ENCODE measurements at places on chromosomes 6 and 20. TPM values are rescaled to one million over a fixed set of nuclear protein-coding genes. Genes with fewer than 3 reads are reported as not detected.

Gene ZFP57
- 0.30 TPM for total RNA-seq

Gene MAP7
- 1.3 TPM for total RNA-seq

Gene LRRC1
- total RNA-seq, result 6.1 TPM

Gene EFCAB8
- total RNA-seq, result not detected

Gene NKX2-2
- not detected for total RNA-seq

Gene SLC22A16
- not detected for total RNA-seq

Gene PGBD1
- total RNA-seq, result 1.8 TPM

Gene FRS3
- total RNA-seq, result 2.6 TPM

Gene ZC3H12D
- total RNA-seq, result 0.30 TPM

Gene PAX1
- total RNA-seq, result not detected

Gene ECT2L
- 3.5 TPM for total RNA-seq

Gene SLC13A3
- 0.37 TPM for total RNA-seq

Gene CDH22
- 4.4 TPM for total RNA-seq

Gene ZBTB46
- total RNA-seq, result 12.2 TPM

Gene PROKR2
- total RNA-seq, result not detected

Gene GLP1R
- 5.8 TPM for total RNA-seq

Gene SLC17A9
- total RNA-seq, result 1.3 TPM

Gene HLA-DOB
- not detected for total RNA-seq

Gene PLCG1
- total RNA-seq, result 24.1 TPM

Gene SFTA2
- not detected for total RNA-seq

Gene SNRPB
- 78.7 TPM for total RNA-seq

Gene CLVS2
- not detected for total RNA-seq

Gene COL20A1
- not detected for total RNA-seq

Gene CYP39A1
- total RNA-seq, result 7.0 TPM

Gene NR2E1
- total RNA-seq, result not detected

Gene RHAG
- 1.3 TPM for total RNA-seq

Gene SEL1L2
- not detected for total RNA-seq

Gene TTK
- 0.08 TPM for total RNA-seq

Gene PHF3
- total RNA-seq, result 34.6 TPM

Gene RAET1E
- 4.3 TPM for total RNA-seq

Gene DUSP22
- total RNA-seq, result 45.1 TPM

Gene C20orf202
- total RNA-seq, result not detected

All from right atrium auricular region (tissue), 2 donors.